ENCODE measurements at places on chromosomes 1 and 21. TPM values are rescaled to one million over a fixed set of nuclear protein-coding genes. Genes with fewer than 3 reads are reported as not detected.

DNA sequence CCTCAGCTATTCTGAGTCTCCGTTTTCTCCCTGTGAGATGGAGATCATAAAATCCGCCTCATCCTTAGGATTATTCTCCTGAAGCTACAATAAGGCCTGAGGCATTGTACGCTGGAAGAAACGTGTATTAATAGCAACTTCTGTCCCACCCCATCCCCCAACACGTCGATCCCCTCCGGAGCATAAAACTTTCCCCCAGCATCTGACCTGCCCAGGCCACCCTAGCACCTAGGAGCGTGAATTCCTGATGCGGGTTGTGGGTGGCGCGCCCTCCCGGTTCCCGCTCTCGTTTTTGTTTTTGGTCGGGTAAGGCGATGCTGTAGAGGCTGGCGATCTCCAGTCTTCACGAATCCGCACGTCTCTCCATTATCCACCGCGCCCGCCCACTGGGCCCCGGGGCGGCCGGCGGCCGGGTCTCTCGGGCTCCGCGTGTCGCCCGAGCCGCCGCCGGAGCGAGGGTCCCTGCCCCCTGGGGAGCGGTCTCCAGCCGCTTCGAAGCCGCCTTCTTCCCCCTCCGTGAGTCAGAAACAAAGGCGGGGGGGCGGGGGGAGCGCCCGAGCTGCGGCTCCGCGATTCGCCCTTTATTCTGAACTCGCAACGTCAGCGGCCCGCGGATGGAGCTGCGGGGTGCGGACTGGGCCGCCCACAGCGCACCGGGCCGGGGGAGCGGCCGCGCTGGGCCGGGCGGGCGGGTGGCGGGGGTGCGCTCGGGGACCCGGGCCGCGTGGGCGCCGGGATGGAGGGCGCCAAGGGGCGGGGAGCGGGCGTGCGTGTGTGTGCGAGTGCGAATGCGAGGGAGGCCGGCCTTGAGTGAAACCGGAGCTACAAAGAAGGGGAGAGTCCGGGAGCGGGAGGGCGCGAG is at the start of gene PLEKHO1:
PLEKHO1 (plus strand) TSS at position 646 of the 862 bp plus-strand sequence. CDS start 342 bp downstream, outside the sequence.
- no peaks in the 10 kb centered on the region for H3K4me1 ChIP-seq
- H3K4me3 ChIP-seq, result no peak within 1 kb of the TSS
- no peaks in the 10 kb centered on the region for H3K36me3 ChIP-seq
- peak; percentile 45 for DNase-seq
- H3K27ac ChIP-seq, result no peak within 1 kb of the TSS

DNA sequence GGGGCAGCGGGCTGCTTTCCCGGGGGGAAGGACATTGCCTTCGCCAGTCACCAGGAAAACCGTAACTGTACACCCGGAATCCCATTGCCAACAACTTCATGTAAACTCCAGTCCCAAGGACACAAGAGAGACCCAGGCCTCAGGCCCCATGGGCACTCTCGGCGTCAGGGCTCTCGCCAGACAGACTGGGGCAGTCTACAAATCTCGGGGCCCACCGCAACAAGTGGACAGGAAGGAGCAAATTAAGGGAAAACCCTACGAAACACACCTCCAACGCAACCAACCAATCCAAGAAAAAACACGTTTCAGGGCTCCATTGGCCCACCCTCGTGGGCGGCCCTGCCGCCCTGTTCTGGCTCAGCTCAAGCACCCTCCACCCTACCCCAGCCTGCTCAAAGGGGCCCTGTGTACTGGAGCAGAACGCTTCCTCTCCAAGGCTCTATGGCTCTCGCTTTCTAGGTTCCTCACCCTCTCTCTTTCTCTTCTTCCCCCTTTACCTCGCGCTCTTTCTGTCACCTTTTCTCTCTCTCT is 4.6 kb upstream of the ZNF678 start:
- H3K27me3 ChIP-seq, result no peaks in the 10 kb centered on the region
- H3K4me3 ChIP-seq, result no peak overlapping the region
- no peak overlapping the region for H3K27ac ChIP-seq
- no peaks in the 10 kb centered on the region for H3K4me1 ChIP-seq

- DNase-seq, result peak; percentile 64
- H3K4me1 ChIP-seq, result no peaks in the 10 kb centered on the region
- no peaks in the 10 kb centered on the region for H3K27me3 ChIP-seq
- no peaks in the 10 kb centered on the region for H3K36me3 ChIP-seq
- H3K27ac ChIP-seq, result no peak overlapping the region
- H3K4me3 ChIP-seq, result no peak overlapping the region
These were observed 289.2 kb upstream of the DPYD start for GRCh38 chr1:98210064-98210463.

- peaks cover 7% of the 10 kb centered on the region for H3K4me1 ChIP-seq
- no peaks in the 10 kb centered on the region for H3K27me3 ChIP-seq
- no peak overlapping the region for H3K4me3 ChIP-seq
- no peaks in the 10 kb centered on the region for H3K36me3 ChIP-seq
- DNase-seq, result no peak
- H3K27ac ChIP-seq, result no peak overlapping the region
These were observed 16.3 kb upstream of the ERVH48-1 start for GRCh38 chr21:42941696-42942085.

Gene TDRD5
- total RNA-seq, result not detected

DNA sequence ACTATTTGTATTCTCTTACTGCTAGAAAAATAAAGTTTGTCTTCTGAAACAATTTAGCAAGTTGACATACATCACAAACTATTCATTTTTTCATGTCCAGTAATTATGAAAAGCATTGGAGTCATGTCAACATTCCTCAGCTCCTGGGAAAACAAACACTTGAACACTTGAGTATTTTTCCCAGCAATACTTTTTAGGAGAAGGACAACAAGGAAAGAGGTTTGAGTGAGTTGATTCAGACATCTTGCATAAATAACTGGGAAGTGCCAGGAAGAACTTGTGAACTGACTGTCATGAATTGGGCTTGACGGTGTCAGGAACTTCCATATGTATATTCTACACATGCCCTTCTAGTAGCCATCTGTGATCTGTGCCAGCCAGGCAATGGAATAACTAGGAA is 195.6 kb downstream of the HMCN1 start:
- H3K36me3 ChIP-seq, result no peaks in the 10 kb centered on the region
- H3K4me1 ChIP-seq, result peaks cover 14% of the 10 kb centered on the region
- H3K27ac ChIP-seq, result no peak overlapping the region
- no peaks in the 10 kb centered on the region for H3K27me3 ChIP-seq
- DNase-seq, result no peak

Measured in PC-9 (cell line).